ENCODE measurements at places on chromosomes 5 and 9.

DNA sequence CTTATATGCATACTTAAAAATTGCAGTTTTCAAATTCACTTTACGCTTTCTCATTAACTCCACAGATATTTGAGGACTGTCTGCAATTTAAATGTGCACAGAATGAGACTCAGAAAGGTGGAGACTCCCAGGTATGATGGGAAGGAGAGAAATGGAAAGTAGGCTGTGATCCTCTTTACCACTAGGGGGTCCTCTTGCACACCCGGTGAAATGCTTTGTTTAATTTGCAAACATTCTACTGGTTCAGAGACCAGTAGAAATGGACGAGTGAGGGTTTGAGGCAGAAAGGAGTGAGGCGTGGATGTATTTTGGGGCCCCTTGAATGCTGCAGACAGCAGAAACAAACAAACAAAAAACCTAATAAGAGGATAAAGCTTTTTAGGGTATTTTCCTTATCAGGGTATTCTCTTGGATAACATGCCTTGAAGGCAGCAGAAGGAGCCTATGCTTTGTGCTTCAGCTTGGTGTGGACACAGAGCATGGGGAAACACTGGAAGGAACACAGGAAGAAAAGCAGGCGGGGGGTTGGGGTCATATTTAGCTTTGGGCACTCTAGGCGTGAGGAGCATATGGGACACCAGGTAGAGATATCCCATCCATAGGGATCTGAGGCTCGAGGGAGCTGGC, 410.1 kb downstream of the DMRT2 start:
- no peak for DNase-seq

GRCh38 chr5:142600611-142601358, 85.1 kb downstream of the FGF1 start:
- DNase-seq = peak; percentile 7

- DNase-seq = no peak
Measured at GRCh38 chr9:7976856-7977255, 177.3 kb upstream of the DMAC1 start.

- DNase-seq = no peak
Measured at GRCh38 chr5:174425271-174425963, 299.0 kb upstream of the MSX2 start.

DNA sequence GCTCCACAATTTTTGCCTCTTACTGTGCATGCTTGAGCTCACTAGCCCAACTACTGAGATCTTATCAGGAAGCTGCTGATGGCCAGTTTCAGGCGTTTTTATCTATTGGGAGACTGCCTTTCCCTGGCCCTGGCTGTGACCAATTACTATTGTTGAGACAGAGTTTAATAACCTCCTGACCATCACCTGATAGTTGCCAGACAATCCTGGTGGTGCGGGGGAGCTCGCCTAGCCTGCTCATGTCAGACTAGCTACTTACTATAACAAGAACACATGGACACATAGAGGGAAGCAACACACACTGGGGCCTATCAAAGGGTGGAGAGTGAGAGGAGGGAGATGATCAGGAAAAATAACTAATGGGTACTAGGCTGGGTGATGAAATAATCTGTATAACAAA, 13.0 kb upstream of the OXCT1 start:
- DNase-seq = no peak

Measured in GOT3 (cell line).